Putamen (tissue), 1 donor: ENCODE measurements at places on chromosomes 3 and 15.

DNA sequence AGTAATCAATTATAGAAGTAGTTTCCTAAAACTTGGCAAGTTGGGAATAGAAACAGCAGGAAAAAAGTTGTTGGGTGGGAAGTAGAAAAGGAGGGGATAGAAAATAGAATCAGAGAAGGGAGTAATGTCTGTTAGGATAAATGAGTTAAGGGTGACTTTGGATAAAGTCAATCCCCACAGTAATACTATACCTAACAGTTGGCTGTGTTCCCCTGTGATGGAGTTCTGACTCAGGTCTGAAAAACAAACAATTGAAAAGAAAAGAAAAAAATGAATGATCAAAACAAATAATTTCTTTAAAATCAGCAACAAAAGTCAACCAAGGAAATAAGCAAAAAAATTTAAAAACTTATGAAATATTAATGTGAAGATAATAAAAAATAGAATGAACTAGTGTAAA is 50.3 kb downstream of the EMC4 start:
- no peak for DNase-seq

DNA sequence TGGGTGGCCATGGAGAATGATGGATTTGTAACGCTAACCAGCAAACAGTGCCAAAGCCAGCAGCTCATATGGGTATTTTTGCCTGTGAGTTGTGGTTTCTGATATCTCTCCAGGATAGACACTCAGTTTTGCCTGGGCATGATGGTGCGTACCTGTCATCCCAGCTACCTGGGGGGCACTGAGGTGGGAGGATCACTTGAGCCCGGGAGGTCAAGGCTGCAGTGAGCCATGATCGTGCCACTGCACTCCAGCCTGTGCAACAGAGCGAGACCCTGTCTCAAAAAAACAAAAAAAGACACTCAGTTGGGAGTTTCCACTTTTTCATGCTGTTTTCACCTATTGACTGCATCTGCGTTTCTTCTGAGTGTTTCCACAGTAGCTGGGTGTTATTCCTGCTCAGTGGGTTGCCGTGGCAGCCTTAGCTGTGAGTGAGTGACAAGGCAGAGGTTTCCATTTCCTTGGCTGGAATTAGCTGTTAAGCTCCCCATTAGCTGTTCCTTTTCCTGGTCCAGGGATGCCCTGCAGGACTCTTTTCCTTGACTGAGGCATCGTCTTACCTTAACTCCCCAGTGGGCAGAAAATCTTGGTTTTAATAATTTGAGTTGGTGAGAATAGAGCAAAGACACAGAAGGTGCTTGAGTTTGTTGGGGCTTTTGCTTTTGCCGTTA is 14.2 kb upstream of the RPP14 start:
- DNase-seq: no peak

DNA sequence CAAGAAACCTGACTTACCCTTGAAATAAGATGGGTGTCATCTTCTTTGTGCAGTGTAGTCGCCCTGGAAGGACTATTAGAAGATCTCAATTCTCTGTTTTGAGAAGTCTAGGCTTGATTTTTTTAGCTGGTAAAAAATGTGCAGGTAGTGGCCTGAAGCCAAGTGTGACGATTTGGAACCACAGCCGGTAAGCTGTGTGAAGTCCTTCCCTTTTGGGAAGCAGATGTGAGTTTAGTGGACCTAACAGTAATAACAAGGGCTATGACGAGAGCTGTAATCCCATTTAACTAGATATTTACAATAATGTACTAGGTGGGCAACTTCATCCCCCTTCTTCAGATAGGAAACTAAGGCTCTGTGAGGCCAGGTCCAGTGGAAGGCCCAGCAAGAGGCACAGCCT is 81.7 kb upstream of the MYZAP start:
- no peak for DNase-seq

DNA sequence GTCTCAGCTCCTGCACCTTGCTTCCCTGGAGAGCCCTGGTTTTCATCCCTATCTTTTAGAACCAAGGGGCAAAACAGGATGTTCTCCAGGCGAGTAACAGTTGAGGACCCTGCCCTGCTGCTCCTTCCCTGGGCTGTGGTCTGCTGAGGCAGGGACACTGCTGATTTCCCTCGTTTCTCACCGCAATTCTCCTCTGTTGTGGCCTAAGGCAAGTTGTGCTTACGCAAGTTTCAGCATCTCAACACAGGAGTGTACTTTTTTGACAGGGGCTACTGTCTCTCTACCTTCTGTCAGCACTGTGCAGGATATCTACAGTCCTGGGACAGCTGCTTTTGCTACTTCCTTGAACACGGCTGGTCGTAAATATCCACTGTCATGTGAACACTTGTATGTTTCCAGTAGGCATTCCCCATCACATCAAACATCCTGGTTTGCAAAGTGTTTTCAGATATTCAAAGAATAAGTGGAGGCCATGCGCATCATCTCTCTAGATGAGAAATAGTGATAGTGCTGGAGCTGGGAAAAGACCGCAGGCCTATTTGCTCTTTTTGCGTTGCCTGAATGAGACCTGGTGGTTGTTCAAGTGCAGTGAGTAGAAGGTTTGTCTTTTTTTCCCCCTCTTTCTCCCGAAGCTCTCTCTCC is 110.1 kb upstream of the PLXNA1 start:
- no peak for DNase-seq

GRCh38 chr3:154224366-154224765 is 99.9 kb downstream of the DHX36 start:
- DNase-seq: no peak
